ENCODE measurements at places on chromosomes 7 and 10.

DNA sequence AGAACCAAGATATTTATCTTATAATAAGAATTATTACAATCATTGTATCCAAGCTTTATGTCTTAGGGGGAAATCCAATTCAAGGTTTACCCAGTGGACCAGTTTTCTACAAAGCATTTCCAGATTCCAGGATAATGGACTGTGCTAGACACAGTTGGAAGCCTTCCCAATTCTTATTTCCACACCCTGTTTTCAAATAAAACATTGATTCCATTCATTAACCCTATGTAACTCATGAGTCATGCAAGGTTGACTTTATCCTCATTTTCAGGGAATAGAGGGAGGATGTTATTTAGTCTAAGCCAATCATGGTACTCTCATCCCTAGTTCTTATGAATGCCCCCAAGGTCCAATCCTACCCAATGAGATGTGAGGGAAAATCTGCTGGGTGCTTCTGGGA, 145.7 kb downstream of the RNLS start:
- DNase-seq, result no peak

GRCh38 chr7:79897166-79897565, 237.5 kb upstream of the GNAI1 start:
- DNase-seq, result no peak

DNA sequence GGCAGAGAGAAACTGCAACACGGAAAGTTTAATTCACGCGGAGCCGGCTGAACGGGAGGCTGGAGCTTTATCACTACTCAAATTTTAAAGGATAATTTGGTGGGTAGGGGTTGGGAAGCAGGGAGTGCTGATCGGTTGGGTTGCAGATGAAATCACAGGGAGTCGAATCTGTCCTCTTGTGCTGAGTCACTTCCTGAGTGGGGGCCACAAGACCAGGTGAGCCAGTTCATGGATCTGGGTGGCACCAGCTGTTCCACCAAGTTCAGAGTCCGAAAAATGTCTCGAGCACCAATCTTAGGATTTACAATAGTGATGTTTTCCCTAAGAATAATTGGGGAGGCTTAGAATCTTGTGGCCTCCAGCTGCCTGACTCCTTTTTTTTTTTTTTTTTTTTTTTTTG, 3.6 kb upstream of the PRAP1 start:
- no peak for DNase-seq

DNA sequence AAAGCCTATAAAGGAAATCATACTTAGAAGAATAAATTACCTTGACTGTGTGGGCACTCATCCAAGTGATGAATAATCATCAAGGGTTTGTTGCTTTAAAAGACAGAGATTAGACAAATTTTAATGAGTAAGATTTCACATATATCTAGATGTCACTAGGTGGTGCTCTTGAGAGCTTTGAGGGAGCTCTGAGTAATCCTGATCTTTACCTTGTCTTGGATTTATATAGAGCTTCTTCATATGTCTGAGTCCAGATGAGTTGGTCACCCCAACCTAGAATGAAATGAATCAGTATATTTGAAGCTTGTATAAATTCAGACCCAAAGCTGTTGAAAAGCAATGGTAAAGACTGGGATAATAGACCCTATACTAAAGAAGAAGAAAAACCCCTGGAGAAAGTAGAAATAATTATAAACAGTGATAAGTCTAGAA, 3.7 kb downstream of the AGR2 start:
- DNase-seq, result no peak

DNA sequence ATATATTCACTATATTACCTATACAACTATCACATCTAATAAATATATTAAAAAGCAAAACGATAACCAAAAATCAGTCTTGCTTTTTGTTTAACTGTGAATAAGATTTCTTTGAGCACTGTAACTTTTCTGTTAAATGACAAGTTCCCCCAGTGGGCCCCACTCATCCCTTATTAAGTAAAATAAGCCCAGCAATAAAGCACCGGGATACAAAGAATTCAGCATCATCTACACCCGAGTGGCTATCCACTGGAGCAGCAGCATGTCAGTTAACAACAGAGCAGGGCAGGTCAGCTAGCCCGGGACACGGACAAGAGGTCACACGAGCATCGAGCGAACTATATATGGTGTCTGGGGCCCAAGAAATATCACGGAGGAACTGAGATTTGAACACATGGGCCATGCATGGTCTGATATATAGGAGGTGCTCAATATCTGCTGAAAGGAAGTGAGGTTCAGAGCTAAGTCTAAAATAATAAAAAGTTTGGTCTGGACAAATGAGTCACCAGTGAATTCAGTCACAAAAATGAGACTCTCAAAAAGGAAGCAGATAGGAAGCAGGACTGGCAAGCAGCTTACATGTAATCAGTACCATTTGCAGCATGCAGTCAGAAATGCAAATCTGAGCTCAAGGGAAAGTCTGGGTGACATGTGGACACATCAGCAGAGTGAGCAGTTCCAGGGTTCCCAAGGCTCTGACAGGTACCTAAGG, 4.1 kb downstream of the ERCC6 start:
- no peak for DNase-seq

- no peak for DNase-seq
These were observed 166.3 kb upstream of the GRM3 start for GRCh38 chr7:86477343-86477935.

DNA sequence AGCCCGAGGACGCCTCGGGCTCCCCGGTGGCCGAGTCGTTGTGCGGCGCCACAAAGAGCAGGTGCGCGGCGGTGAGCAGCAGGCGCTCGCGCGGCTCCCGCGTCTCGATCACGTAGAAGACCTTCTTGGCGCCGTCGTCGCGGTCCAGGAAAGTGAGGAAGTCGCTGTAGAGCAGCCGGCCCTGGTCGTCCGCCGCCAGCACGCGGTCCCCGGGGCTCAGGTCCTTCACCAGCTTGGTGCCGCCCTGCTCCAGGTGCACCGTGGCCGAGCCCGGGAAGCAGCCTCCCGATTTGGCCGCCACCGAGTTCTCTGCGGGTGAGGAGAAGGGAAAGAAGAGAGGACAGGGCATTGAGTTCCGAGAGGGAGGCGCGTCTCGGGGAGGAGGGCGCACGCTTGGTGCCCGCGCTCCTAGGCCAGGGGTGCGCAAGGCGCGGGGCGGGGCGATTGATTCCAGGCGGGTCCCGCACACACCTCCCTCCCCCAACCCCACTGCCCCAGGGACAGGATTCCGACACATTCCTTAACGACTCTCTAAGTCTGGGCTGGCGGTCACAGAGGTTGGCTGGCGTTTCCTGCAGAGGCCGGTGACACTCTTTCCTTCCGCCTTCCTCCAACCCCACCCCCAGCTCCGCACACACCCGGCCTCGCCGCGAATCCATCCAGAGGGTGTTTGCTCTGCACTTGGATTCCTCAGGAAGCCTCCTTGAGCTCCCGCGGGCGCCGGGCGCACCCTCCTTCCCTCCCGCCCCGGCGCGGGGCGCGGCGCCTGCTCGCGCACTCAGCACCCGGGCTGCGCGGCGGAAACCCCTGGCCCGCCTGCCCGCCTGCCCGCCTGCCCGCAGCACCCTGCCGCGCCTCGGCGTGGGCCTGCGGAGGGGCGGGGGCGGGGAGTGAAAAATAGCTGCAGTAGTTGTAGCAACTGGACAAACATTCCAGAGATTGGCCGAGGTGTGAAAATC, 8.6 kb downstream of the SHH start:
- peak; percentile 71 for DNase-seq

DNA sequence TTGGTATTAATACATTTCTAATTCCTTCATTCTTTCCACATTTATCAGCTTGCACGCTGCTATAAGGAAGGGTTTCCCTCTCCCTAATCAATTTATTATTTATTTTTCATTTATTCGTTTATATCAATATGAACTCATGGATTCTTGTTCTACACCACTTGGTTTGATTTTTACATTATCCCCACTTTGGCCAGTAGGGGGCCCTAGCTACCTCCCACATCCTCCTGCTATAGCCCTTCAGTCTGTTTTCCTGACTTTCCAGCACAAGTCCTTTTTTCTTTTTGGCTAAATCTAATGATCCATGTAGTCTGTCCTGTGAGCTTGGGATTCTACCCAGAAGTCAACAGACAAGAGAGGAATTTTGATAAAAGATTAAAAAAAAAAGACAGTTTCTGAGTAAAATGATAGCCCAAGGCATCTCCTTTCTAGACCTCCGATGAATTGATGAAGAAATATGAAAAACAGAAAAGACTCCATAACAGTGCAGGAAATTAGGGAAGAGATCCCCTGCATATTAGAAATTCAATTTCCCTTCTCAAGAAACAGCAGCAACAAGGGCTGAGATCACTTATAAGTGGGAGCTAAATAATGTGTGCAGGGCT, 47.7 kb downstream of the LYZL2 start:
- DNase-seq, result no peak

- DNase-seq, result peak; percentile 72
These were observed 79.7 kb downstream of the GLRX3 start for GRCh38 chr10:130215931-130216231.

DNA sequence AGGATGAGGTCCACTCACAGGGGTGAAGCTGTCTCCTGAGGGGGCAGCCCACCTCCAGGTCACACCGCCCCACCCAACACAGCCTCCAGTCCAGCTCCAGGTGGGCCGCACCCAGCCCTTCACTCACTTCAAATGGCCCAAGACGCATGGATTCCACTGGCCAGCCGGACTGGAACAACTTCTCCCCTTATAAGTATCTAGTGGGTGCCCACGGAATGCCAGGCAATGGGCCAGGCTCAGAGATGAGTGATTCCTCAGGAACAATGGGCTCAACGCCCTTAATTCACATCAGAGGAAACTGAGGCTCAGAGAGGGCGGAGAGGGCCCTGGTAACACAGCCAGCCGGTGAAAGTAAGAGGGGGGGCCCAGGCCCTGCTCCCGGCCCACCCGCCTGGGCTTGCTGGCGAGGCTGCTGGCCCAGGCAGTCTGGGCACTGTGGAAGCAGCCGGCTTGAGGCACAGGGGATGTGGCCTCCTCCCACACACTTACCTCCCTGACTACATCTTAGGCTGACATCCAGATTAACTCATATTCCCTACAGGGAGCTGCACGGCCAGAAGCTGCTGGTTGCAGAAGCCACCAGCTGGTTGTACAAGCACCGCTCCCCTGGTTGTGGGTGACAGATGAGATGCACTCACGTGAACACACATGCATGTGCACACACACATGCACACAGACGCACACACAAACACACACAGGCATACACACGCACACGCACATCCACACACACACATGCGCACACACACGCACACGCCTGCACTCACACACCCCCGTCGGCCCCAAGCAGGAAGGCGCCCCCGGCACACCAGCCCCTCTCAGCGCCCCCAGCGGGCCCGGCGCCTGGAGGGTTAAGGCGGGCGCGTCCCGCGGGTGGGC, 1.0 kb upstream of the FAM20C start:
- DNase-seq, result no peak

DNA sequence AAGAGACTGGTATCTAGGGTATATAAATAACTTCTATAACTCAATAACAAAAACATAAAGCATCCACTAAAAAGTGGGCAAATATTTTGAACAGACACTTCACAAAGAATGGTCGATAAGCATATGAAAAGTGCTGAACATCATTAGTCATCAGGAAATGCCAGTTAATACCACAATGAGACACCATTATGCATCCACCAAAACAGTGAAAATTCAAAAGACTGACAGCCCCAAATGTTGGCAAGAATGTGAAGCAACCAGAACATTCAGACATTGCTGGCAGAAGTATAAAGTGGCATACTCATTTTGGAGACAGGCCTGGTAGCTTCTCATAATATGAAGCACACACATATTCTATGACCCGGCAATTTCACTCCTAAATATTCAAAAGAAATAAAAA, 26.5 kb upstream of the GSAP start:
- DNase-seq, result no peak

GRCh38 chr7:142832417-142832816, 22.5 kb upstream of the EPHB6 start:
- no peak for DNase-seq

DNA sequence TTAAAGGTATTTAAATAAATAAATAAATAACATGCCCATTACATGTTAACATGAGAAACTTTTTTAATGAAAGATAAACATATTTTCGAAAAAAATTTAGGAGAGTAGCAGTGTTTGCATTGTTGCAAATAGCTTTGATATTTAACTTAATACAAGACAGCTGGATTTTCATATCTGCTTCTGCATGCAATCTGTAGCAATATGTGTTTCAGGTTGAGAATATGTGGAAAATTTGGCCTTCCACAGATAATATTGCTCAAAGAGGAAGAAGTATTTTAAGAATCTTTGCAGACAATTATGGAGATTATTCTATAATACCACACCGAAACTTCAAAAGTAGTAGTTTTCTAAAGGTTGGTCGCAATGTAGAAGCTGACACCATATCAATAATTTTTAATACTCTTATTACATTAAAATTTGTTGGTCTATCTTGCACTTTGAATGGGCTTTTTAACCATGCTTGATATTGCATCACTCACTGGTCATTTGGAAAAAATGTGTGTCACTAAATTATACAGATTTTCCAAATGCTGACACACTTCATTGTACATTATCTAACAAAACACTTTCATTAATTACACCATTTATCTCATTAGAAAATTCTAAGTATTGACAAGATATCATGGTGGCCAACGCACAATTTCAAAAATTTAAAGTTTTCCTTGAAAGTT, 229.8 kb upstream of the HDAC9 start:
- DNase-seq, result no peak

DNA sequence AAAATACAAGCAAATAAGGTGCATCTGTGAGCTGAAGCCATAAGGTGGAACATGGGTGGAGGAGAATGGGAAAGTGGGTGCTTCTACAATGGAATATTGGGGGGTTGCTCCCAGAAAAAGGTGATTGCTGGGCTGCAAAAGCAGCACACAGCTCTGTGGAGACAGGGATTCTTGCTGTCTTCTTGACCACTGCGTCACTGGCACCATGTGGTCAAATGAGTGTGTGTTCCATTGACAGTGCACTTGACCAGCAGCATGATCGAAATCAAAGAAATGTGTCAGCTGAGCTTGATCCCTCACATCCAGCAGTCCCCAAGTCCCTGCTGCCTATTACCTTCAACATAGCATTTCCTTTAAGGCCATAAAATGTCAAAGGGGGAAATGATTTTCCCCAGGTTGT, 56.2 kb downstream of the GPR26 start:
- DNase-seq, result no peak

- no peak for DNase-seq
These were observed 57.3 kb upstream of the BTBD16 start for GRCh38 chr10:122213766-122214165.

DNA sequence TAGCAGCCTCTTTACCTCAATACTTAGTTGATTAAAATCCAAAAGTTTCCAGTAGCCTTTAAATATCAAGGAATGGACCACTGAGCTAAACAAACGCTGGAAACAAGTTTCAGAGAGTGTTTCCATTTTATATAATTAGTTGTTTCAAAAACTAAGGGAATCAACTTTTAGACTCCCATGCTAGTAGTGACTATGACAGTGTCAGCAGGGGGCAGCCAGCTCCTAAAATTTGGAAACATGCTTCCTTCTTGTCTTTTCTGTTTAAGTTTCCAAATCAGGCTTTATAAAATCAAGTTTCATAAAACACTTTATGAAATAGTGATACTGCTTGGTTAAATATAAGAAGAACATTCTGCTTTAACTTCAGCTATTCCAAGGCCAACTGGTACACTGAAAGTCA, 138.2 kb upstream of the TMEM229A start:
- DNase-seq, result no peak

GRCh38 chr7:127885843-127886242, 145.4 kb downstream of the LRRC4 start:
- DNase-seq, result no peak

- no peak for DNase-seq
These were observed 304.2 kb downstream of the SDK1 start for GRCh38 chr7:3605222-3605621.

Measured in spleen (tissue), 13 donors.